NCI-H1048 (cell line): ENCODE measurements at places on chromosomes 13 and 19.

DNA sequence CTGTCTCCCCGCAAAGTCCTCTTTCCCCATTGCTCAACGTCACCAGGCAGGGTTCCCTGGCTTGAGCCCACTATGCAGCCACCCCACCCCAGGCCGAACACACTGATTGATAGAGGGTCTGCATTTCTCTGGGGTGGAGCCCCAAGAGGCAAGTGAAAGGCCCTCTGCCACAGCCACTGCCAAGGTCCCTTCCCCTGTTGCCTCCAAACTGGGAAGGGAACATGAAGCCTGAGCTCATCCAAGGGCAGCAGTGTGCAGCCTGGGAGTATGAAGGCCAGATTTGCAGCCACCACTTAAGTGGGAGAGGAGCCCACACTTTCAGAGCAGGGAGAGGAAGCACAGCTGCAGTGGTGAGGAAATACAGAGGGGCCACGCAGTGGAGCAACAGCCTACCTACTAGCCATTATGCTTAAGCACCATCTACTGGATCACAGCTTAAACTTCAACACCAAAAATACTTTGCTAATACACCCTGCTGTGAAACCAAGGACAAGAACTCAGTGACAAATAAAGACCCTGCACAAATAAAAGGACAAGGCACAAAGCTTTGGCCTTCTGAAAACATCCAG is 48.6 kb downstream of the UBL3 start:
- no peak for DNase-seq

GRCh38 chr19:38019396-38019724 is 112.4 kb downstream of the SIPA1L3 start:
- no peak for DNase-seq

GRCh38 chr19:7500811-7501450 is 12.1 kb upstream of the PEX11G start:
- peak; percentile 79 for DNase-seq

DNA sequence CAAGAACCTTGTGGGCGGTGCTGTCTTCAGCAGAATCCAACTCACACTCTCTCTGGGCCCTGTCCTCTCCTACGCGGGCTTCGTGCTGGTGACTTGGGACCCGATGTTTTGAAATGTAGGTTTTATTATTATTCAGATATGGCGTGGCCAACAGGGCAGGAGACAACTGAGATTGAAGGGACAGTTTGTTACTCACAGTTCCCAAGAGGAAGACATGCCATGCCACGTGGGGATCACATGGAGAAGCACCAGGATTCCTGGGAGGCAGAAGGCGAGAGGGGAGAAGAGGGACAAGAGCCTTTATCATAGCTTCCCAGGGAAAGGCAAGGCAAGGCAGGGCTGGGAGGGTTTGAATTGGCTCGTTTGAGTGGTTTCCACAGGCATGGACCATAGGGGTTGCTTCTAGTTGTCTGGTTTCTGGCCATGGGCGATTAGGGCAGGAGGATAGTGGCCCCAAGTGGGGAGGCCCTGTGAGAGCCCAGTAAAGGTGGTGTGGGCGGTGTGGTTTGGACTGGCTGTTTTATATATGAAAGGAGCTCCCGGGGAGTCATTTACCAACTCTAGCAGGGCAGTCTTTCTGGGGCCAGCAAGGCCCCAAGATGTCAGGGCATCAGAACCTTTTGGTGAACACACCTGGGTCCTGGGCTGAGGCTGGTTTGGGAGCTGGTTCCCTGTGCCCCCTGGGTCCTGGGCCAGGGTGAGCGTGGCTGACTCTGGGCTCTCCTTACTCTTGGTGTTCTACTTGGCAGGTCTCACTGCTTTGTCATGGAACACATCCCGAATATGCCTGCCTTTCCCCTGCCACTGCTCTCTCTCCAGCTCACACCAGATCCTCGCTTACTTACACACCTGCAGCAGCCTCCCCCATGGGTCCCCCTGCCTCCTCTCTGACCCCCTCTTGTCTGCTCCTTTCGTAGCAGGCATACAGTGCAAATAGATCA is 94.0 kb upstream of the ZNF536 start:
- no peak for DNase-seq

DNA sequence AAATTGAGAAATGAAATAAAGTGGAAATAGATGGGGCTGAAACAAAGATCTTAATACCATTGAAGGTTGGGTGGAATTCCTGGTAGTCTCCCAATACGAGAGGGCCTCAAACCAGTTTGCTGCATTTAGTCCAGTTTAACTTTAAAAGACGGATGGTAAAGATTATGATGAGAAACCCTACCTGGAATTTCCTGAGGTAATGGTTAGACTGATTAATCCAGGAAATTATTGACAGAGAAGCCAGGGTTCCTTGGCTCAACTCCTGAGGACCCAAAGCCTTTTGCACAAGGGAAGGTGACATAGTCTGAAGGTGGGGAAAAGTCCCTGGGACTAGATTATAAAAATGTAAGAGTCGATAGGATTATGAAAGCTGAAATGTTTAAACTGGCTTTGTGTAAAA is 133.2 kb upstream of the SLITRK5 start:
- DNase-seq: no peak

DNA sequence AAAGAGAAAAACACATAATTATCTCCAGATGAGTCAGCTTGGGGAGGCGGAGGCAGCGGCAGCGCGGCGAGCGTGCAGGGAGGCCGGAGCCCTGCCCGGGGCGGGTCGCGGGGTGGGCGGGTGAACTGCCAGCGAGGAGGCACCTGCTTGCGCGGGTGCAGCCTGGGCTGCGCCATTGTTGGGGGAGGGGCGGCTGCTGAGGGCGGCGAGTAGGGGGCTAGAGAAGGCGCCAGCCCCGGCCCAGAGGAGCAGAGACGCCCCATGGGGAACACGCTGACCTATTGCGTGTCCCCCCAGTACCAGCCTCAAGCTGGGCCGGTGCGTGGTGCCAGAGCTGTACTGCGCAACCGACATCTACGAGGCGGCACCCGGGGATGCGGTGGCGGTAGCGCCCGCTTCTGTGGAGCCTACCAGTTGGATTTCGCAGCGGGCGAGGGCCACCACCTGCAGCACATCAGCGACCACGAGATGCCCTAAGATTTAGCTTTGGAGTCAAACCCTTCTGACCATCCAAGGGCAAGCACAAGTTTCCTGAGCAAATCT is 16.7 kb downstream of the ZNF100 start:
- no peak for DNase-seq

- peak; percentile 11 for DNase-seq
Measured at GRCh38 chr13:82878536-82878935, 1003.7 kb downstream of the SLITRK1 start.

DNA sequence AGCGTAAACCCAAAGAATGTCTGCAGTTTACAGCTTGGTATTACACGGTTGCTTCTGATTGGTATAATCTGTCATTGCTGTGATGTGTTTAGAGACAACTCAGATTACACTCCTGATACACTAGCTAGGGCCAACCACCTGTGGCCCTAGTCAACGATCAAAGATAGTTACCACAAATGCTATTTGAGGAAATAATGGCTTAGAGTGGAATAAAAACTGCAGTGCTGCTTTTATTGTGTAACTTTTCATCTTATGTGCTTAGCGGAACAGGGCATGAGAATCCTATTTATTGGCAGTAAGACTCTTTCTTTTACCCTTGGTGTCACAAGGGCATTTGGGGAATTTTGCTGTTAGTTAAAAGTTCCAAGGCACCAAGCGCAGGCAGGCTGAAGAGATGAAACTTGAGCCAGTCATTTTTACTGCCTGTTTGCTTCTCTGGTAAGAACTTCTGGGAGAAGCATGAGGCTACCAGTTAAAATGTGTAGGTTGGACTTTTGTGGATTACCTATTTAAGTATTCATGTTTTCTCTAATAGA is 363.3 kb downstream of the KCNRG start:
- no peak for DNase-seq

DNA sequence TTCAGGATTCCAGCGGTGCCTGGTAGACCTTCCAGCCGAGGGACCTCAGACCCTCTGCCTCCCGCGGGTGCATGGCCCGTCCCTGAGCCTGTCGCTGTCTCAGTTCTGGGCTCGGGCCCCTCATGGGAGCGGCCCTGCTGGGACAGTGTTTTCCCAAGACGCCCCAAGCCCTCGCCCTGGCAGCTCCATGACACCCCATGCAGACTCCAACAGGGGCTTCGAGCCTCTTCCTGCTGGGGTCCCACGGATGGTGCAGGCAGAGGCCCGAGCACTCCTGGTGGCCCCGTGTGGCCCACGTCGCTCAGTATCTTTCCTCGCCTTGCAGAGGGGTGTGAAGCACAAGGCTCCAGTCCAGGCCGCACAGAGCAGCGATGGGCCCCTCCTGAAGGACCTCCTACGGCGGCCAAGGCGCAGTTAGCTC is 88.8 kb upstream of the MCF2L start:
- no peak for DNase-seq

GRCh38 chr19:47157431-47158321 is 27.0 kb downstream of the SAE1 start:
- DNase-seq: no peak

GRCh38 chr13:38954291-38954690 is 36.3 kb downstream of the STOML3 start:
- no peak for DNase-seq

DNA sequence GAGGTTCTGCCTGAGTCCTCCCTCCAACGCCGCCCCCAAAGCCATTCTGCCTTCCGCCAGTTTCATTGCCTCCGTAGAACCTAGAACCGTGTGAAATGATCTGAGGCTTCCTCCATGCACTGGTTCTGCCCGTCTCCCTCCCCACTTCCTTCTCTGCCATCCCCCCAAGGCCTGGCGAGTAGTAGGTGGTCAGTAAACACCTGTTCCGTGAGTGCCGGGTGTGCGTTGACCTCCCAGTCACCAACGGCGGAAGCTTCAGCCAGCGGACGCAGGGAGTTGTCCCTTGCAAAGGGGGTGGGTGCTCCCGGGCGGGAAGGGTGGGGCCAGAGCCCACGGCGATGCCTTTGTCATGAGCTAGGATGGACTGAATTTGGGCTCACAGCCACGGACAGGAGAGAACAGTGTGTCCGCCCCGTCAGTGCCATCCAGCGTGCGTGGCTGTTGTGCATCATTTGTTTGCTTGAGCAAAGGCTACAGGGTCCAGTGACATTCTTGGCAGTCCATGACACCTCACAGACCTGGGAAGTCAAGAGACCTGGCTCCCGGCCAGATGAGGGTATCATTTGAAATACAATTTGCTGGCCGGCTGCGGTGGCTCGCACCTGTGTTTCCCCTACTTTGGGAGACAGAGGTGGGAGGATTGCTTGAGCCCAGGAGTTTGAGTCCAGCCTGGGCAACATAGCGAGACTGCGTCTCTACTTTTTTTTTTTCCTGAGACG is 43.1 kb downstream of the NFIC start:
- DNase-seq: no peak

DNA sequence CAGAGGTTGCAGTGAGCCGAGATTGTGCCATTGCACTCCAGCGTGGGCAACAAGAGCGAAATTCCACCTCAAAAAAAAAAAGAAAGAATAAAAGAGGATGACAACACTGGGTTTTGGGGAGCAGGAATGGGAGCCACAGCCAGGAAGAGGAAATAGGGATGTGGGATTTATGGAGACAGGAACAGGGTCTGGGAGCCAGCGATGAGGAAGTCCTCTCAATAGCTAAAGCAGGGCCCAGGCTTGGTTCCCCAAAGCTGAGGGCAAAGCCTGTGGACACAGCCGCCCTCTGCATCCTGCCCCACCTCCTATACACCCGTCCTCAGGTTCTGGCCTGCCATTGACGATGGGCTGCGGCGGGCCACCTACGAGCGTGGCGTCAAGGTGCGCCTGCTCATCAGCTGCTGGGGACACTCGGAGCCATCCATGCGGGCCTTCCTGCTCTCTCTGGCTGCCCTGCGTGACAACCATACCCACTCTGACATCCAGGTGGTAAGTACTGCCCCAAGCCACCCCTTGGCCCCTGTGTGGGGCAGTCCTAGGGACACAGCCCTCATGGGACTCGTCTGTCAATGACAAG is 13.6 kb downstream of the HIPK4 start:
- no peak for DNase-seq

DNA sequence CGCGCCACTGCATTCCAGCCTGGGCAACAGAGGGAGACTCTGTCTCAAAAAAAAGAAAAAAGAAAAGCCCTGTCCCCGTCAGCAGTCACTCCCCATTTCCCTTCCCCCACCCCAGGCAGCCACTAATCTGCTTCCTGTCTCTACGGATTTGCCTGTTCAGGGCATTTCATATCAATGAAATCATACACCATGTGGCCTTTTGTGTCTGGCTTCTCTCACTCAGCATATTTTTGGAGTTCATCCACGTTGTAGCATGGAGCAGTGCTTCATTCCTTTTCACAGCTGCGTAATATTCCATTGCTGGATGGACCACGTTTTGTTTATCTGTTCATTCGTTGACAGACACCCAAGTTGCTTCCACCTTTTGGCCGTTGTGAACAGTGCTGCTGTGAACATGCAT is 36.1 kb upstream of the KLF2 start:
- DNase-seq: no peak

DNA sequence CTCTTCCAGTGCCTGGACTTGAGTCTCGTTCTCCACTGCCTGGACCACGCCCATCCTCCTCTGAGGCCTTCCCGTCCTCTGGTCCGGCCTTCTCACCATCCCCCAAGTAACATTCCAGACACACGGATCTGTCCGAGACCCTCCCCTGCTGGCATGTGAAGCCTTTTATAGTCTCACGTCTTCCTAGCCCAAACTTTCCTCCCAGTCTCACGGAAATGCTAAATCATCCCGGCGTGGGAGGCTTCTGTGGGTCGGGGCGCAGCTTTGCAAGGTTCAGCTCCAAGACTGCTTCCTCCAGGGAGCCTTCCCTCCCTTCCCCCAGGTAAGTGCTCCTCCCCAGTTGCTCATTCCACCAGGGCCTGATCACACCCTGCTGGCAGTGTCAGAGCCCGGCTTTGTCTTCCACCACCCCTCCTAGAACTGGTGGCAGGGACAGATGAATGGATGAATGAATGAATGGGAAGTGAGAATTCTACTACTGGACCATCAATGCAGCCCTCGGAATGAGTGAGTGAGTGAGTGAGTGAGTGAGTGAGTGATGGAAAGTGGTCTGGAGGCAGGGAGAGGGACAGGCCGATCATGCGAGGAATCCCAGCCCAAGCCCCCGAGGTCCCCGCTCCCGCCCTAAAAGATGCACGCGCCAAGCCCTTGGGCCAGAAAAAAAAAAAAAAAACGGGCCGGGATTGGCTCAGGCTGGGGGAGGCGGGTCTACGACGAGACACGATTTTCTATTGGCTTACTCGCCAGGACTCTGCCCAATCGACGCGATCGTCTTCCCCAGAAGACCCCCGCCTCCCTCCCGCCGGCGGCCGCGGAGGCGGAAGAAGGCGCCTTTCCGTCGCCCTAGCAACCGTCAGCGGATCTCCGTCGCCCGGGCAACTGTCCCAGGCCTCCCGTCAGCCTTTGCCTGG is 9.3 kb downstream of the EPHX3 start:
- DNase-seq: peak; percentile 91

- no peak for DNase-seq
Measured at GRCh38 chr13:84366506-84366905, 484.2 kb upstream of the SLITRK1 start.
